ENCODE measurements at places on chromosomes 4 and X. TPM values are rescaled to one million over a fixed set of nuclear protein-coding genes. Genes with fewer than 3 reads are reported as not detected.
A peak's percentile ranks its signal among the peaks of the same experiment; 100 is the strongest.

GRCh38 chr4:38935391-38936073, 67.9 kb downstream of the FAM114A1 start:
- DNase-seq: no peak
- no peaks in the 10 kb centered on the region for H3K27me3 ChIP-seq
- no peaks in the 10 kb centered on the region for H3K4me1 ChIP-seq
- H3K27ac ChIP-seq: no peak overlapping the region
- peaks cover 100% of the 10 kb centered on the region for H3K36me3 ChIP-seq

GRCh38 chrX:129650821-129651510, 3.8 kb downstream of the APLN start:
- peaks cover 33% of the 10 kb centered on the region for H3K27me3 ChIP-seq
- no peak overlapping the region for H3K27ac ChIP-seq
- peaks cover 12% of the 10 kb centered on the region for H3K4me1 ChIP-seq
- H3K36me3 ChIP-seq: no peaks in the 10 kb centered on the region
- no peak overlapping the region for H3K4me3 ChIP-seq

DNA sequence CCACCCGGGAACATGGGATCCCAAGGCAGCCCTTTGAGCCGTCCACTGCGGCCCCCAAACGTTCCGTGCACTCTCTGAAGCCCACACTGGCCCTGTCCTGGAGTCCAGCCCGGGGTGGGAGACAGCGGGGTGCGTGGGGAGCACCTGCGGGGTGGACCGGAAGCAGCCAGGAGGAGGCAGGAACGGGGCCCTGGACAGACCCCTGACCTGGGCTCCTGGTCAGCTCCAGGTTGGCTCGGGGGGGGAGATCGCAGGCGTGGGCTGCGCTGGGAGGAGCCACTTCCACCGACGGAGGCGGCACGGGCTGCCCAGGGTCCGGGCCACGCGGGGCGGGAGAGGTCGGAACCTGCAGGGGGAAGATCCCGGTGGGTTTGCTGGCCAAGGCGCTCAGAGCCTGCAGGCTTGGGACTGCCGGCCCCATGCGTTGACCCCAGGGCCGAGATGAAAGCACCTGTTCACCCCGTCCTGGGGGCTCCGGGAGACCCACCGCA, 5.7 kb upstream of the PLCXD1 start:
- H3K36me3 ChIP-seq: no peaks in the 10 kb centered on the region
- no peaks in the 10 kb centered on the region for H3K27me3 ChIP-seq
- H3K4me1 ChIP-seq: peaks cover 14% of the 10 kb centered on the region
- H3K27ac ChIP-seq: peak overlapping the region; percentile 82
- peak overlapping the region; percentile 65 for H3K4me3 ChIP-seq
- DNase-seq: peak; percentile 36

DNA sequence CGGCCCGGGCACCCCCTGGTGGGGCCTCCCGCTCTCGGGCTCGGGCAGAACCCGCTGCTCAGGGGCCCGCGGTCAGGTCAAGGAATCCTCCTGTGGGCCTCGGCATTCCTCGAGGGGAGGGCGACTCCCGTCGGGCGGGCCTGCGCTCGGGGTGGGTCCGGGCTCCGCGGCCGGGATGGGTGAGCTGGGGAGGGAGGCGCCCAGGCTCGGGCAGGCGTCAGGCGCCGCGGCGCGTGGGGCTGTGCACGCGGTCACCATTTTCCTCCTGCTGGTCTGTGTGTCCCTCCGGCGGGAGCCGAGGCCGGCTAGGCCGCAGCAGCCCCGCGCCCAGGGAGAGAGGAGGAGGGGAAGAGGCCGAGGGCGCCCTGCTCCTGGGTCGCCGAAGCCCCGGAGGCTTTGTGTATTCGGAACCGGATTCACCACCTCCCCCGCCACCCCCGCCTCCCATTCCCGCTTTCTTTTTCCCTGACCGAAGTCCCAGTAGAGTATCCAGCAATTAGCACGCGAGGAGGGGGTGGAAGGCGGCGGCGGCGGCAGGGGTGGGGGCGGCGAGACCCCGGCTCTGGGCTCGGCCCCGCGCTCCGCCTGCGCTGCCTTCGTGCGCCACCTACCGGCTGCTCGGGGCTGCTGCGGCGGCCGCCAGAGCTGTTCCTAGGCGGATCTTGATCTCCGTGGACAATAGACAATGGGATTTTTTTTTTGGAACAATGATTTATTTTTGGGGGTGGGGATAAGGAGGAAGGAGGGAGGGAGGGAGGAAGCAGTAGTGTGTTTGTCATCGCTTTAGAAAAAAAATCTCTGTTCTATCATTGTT, 99.0 kb upstream of the MAML3 start:
- H3K27ac ChIP-seq: peak overlapping the region; percentile 93
- H3K4me3 ChIP-seq: peak overlapping the region; percentile 80
- peaks cover 44% of the 10 kb centered on the region for H3K4me1 ChIP-seq
- H3K36me3 ChIP-seq: no peaks in the 10 kb centered on the region

GRCh38 chr4:185469580-185470154, 1.9 kb downstream of the CCDC110 start:
- no peak overlapping the region for H3K4me3 ChIP-seq
- no peaks in the 10 kb centered on the region for H3K27me3 ChIP-seq
- no peak overlapping the region for H3K27ac ChIP-seq
- H3K4me1 ChIP-seq: peaks cover 16% of the 10 kb centered on the region

DNA sequence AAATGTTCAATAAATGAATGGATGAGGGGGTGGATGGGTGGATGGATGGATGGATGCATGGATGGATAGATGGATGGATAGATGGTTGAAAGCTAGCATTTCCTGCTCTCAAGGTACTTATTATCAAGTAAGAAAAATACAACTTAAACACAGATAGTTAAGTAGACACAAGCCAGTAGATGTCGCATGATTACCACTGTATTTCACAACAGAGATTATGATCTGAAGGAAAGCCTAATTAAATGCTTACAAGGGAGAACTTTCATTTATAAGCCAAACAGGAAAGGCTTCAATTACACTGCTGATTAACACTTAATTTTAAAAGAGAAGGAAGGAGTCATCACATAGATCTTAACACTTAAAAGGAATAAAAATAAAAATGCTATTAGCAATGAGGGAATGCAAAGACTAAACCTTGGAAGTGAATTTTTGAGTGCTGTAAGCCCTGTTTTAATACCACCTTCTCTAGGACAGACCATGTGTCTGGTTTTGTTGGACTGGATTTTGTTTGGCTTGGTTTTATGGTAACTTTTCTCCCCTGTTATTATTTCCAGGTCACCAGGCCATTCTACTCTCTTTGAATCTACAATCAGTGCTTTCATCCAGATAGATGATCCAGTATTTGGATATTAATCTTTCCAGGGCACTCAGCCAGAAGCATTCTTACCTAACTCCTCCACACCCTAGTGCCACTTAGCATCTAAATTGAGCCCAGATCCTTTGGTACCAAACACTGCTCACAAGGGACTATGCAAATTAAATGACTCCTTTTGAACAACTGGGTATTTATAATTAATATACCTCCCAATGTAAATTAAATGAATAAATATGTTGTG, 75.5 kb upstream of the SLC39A8 start:
- H3K27me3 ChIP-seq: no peaks in the 10 kb centered on the region
- no peak overlapping the region for H3K4me3 ChIP-seq
- H3K27ac ChIP-seq: no peak overlapping the region
- no peaks in the 10 kb centered on the region for H3K36me3 ChIP-seq

DNA sequence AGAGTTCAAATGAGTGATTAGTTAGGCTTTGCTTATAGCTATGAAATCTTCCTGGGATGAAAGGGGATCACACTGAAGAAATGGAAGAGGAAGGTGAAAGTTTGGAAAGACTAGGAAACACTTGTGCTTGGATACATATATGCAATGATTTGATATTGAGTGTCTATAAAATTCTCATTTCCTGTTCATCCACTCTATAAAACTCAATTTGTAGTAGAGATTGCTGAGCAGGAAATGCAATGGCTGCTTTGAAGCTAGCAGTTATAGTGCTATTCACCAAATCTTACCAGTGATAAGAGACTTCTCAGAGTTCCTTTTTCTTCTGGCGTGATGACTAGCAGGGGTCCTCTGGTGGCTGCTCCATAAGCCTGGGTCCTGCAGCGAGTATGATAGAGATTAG, 128.1 kb upstream of the HPF1 start:
- H3K4me1 ChIP-seq: no peaks in the 10 kb centered on the region
- H3K36me3 ChIP-seq: no peaks in the 10 kb centered on the region
- DNase-seq: no peak

- H3K27me3 ChIP-seq: no peaks in the 10 kb centered on the region
- no peak overlapping the region for H3K4me3 ChIP-seq
- no peaks in the 10 kb centered on the region for H3K4me1 ChIP-seq
- no peak overlapping the region for H3K27ac ChIP-seq
Measured at GRCh38 chr4:15436513-15436912, 8.7 kb downstream of the C1QTNF7 start.

ADH1B gene
- total RNA-seq: 111 TPM

RHOH gene
- 0.40 TPM for total RNA-seq

ITM2A gene
- total RNA-seq: 62.5 TPM

GPC4 gene
- total RNA-seq: 7.4 TPM

NCAPG gene
- 0.14 TPM for total RNA-seq

CCNQ gene
- total RNA-seq: 41.2 TPM

GALNT7 gene
- 4.9 TPM for total RNA-seq

NOP14 gene
- total RNA-seq: 18.3 TPM

All from heart right ventricle (tissue), 16 donors.